ENCODE measurements at places on chromosomes 6 and 20.
A peak's percentile ranks its signal among the peaks of the same experiment; 100 is the strongest.

- no peak for DNase-seq
These were observed 21.2 kb downstream of the TGM3 start for GRCh38 chr20:2316847-2317495.

DNA sequence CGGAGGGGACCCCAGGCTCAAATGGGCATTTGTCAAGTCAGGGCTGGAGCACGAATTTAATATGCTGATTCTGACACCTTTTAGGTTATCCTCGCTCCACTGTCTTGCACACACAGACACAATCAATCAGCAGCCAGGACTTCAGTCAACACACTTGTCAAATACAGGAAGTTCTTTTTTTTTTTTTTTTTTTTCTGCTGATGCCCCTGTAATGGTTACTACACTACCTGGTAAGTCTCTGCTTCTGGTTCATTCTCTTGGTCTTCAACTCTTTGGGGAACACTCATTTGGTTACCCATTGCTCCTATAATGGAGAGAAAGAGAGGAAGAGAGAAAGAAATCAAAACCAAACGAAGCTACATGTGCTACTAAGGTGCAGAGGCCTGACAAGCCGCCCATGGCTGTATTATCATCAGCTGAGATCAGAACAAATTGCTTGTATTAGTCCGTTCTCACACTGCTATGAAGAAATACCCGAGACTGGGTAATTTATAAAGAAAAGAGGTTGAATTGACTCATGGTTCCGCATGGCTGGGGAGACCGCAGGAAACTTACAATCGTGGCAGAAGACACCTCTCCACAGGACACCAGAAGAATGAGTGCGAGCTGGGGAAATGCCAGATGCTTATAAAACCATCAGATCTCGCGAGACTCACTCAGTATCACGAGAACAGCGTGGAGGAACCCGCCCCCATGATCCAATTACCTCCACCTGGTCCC lies 11.8 kb downstream of the BCAS1 start:
- DNase-seq: no peak

DNA sequence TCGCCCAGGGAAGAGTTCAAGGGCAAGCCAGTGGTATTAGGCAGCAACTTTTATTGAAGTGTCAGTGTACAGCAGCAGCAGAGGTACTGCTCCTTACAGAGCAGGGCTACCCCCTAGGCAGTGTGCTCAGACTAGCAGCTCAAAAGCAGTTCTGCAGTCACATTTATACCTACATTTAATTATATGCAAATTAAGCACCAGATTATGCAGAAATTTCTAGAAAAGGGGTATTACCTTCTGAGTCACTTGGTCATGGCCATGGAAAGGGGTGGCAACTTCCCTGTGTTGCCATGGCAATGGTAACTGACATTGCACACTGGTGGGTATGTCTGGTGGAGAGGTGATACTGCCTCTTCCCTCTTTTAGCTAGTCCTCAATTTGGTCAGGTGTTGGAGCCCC lies 2.1 kb upstream of the ZKSCAN4 start:
- no peak for DNase-seq

DNA sequence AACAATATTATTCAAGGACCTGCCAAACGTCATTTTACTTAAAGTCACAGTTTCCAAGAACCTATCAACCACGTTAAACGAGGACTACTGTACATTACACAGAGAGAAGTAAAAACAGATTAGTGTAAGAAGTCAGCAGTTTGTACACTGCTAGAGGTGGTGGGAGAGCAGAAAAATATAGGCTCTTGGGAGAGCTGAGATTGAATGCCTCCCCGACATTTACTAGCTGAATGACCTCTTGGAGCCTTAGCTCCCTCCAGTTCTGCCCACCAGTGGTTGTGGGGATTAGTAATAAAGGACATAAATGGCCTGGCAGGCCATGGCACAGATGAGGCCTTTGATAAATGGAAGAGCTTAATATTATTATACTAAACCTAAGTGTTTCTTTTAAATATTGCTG lies 161.4 kb downstream of the UBE3D start:
- DNase-seq: no peak

GRCh38 chr20:43778375-43778774 lies 51.6 kb upstream of the GTSF1L start:
- no peak for DNase-seq

GRCh38 chr20:50323209-50323608 lies 132.6 kb downstream of the CEBPB start:
- no peak for DNase-seq

- peak; percentile 73 for DNase-seq
These were observed 3.9 kb upstream of the MICB start for GRCh38 chr6:31493875-31494694.

GRCh38 chr6:96649926-96650325 lies 87.0 kb downstream of the FHL5 start:
- DNase-seq: no peak

GRCh38 chr6:11279284-11279689 lies 46.8 kb upstream of the NEDD9 start:
- DNase-seq: no peak

DNA sequence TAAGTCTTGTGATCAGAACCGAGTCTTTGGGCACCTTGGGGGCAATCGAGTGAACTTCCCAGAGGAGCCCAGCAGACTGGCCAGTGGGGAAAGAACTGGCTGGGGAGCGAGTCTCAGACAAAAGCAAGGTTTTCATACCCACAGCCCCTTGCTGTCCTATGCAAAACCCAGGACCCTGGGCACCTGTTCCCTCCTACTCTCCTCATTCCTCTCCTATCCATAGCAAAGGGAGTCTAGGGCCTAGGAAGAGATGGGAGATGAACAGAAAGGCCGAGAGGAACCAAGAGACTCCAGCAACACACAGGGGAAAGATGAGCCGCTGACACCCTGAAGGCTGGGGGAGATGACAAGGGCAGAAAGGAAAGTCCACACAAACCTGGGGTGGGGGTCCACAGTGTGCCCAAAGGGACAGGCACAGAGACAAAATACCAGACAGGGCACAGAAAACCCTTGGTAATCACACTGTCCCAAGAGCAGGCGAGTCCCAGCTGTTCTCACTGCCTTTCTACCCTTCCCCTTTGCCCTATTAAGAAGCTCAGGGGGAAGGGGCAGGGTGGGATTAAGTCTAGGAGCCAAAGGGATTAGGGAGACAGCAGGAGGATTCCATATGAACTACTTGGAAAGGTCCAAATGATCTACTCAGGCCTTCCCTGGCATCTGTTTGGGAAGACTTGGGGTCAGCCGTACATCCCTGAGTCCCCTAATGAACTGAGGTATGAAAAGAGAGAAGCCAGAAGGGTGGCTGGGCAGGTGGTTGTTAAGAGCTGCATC lies 6.5 kb downstream of the PPP1R18 start:
- DNase-seq: no peak

GRCh38 chr6:156175971-156176421 lies 601.2 kb upstream of the ARID1B start:
- DNase-seq: peak; percentile 31

GRCh38 chr6:129212081-129212480 lies 329.1 kb downstream of the LAMA2 start:
- DNase-seq: no peak

DNA sequence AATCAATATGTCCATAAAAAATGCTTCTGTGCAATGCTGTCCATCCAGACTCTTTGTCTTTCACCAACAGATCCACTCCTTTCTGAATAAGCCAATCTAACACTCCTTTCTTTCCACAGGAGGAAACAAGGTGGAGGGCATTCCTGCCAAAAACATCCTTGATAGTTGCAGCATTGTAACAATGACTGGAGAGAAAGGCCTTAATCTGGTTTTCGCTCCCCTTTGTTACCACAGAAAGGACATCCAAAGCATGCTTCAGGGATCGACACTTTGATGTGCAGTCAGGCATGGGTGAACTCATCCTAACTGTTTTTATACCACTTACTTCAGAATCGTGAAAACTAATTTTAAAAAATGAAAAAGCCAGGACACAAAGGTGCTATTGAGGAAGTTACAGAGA lies 7.4 kb downstream of the IBTK start:
- DNase-seq: no peak

DNA sequence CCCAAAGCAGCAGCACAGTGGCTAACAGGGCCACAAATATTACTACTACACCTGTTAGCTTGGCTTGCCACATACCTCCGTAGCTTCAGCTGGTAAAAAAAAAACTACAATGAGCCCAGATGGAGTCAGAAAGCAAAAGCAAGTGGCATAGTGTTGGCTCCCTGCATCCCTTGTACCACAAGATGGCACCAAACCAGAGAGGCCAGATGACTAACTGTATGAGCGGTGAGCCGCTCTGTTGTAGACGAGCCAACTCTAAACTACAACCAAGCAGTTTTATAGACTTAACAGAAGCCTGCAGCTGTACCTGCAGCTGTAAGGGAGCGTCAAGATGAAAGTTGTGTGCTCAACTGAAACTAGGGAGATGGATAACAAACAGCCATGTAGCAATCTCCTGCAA lies 84.5 kb upstream of the MCHR2 start:
- peak; percentile 12 for DNase-seq

GRCh38 chr20:58985656-58986055 lies 4.6 kb downstream of the NELFCD start:
- DNase-seq: no peak

DNA sequence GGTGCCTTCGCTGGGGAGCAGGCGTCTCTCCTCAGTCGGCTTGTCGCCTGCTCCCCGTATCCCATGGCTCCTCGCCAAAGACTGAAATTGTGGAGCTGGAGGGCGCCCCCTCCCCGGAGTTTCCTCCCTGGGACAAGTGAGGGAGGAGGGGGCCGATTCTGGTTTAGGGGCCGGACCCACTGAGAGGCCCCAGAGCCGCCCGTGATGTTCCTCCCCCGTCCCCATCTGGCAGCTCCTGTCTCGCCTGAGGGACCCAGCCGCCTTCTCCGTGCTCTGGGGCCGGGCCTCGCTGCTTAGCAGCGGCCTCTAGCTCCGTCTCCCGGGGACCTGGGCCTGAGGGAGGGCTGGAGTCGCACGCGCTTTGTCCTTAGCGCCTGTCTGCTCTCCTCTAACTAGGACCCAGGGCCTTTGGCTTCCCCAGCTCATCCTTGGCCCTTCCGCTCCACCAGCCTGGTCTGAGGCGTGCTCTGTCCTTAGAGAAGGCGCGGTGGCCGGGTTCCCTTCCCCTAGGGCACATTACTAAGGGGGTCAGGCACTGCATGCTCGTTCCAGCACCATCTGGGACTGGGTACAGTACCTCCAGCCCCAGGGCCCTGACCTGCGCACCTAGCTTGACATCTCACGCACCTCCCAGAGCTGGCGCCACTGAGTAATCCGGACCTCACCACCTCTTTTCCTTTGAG lies 29.7 kb downstream of the SLC12A5 start:
- no peak for DNase-seq

- DNase-seq: no peak
These were observed 620.1 kb downstream of the HTR1B start for GRCh38 chr6:76843054-76843822.

- DNase-seq: no peak
These were observed 40.9 kb upstream of the GCM1 start for GRCh38 chr6:53189554-53189953.

- no peak for DNase-seq
These were observed 654 bp downstream of the TMEM14C start for GRCh38 chr6:10723567-10723881.

- DNase-seq: no peak
These were observed at the start of gene DSP for GRCh38 chr6:7541175-7542064. Gene DSP (plus strand): TSS chr6:7541671. CDS start chr6:7541916, 245 bp downstream.

GRCh38 chr6:74343804-74344203 lies 647.8 kb downstream of the CD109 start:
- DNase-seq: no peak

DNA sequence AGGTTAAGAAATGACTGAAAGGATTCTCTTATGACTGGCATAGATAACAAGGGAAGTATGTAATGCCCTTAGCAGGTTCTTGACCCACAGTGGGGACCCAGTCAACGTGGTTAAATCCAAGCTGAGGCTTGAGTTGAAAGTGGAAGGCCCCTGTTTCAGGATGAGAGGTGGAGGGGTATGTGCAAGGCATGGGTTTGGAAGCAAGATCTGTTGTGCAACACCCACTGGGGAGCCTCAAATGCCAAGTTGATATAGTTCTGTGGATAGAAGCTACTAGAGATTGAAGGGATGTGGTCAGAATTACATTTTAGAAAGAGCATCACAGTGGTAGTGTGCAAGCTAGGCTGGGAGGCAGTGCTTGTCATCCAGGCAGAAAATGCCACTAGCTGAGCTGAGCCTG lies 5.1 kb downstream of the PABPC1L start:
- no peak for DNase-seq

- no peak for DNase-seq
These were observed 239.0 kb upstream of the KCNQ5 start for GRCh38 chr6:72382602-72383529.

- DNase-seq: no peak
These were observed 9.9 kb downstream of the DNMT3B start for GRCh38 chr20:32772046-32772445.

DNA sequence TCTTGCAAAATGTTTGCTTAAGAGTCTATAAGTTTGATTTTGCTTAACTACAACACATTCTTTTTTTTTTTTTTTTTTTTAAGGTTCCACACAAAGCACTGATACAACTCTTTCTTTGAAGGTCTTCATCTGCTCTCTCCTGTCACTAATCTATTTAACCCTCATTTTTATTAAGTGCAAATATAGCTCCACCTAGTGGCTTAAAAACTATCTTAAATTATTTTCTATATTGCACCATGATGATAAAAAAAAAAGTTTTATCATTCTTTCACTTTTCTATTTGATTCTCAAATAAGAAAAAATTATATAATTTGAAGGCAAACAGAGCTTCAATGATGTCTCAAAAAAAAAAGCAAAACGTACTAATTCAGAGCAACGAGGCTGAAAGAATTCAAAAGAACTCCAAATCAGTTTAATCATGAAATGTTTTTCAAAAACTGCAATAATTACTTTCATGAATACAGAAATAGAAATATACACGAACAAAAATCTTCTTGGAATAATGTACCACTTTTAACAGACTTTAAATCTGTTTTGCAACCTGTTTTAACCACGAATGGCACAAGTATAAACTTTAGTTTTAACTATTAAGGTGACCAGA lies 12.8 kb downstream of the ESF1 start:
- DNase-seq: peak; percentile 10

DNA sequence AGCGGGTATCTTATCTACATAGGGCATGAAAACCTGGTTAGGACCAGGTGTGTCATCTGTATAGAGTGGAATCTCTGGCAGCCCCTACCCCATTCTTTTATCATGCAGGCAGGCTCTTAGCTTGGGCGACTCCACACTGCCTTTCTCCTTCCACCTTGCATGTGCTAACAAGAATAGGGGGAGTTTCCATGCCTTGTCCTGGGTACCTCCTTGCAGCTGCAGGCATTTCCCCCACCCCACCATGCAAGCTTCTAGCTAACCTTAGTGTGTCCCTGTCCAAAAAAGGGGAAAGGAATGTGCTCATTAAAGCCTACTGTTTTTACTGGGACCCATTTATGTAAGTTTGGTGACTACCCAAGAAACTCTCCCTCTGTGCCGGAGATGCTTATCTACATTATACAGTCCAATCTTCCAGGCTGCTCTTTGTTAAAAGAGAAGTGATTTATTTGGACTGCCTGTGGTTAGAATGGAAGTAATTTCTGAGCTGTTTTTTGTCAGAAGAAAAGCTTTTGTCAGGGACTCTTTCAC lies 10.5 kb upstream of the CEP43 start:
- DNase-seq: no peak

- no peak for DNase-seq
These were observed 14.0 kb downstream of the SNRNP48 start for GRCh38 chr6:7604003-7604402.

GRCh38 chr20:37881601-37882343 lies 21.2 kb upstream of the VSTM2L start:
- DNase-seq: no peak
